ENCODE measurements at places on chromosomes 11 and 22. TPM values are rescaled to one million over a fixed set of nuclear protein-coding genes. Genes with fewer than 3 reads are reported as not detected.

Gene HTR3A
- polyA plus RNA-seq = 0.13 TPM

Gene MYO18B
- 0.29 TPM for polyA plus RNA-seq

Gene SLCO2B1
- polyA plus RNA-seq = 5.7 TPM

Gene SLC29A2
- 7.8 TPM for polyA plus RNA-seq

Gene OR51G1
- not detected for polyA plus RNA-seq

Gene NXPE4
- polyA plus RNA-seq = 0.01 TPM

Gene OR6A2
- polyA plus RNA-seq = not detected

Gene NECTIN1
- 79.6 TPM for polyA plus RNA-seq

Gene GVQW3
- polyA plus RNA-seq = 0.16 TPM

Gene PDGFB
- 1.2 TPM for polyA plus RNA-seq

Gene KRTAP5-11
- polyA plus RNA-seq = not detected

Gene CCDC89
- 0.14 TPM for polyA plus RNA-seq

Gene RFPL1
- 0.04 TPM for polyA plus RNA-seq

Gene OLFML1
- polyA plus RNA-seq = 1.2 TPM

Gene OR52H1
- polyA plus RNA-seq = not detected

Gene DEPDC7
- 5.6 TPM for polyA plus RNA-seq

Gene SMTNL1
- polyA plus RNA-seq = not detected

Gene POU2AF1
- 0.55 TPM for polyA plus RNA-seq

Gene ROBO4
- polyA plus RNA-seq = 3.2 TPM
